ENCODE measurements at places on chromosomes 11 and 22.

- DNase-seq, result no peak
Measured at GRCh38 chr11:26244207-26244606, 87.7 kb upstream of the ANO3 start.

DNA sequence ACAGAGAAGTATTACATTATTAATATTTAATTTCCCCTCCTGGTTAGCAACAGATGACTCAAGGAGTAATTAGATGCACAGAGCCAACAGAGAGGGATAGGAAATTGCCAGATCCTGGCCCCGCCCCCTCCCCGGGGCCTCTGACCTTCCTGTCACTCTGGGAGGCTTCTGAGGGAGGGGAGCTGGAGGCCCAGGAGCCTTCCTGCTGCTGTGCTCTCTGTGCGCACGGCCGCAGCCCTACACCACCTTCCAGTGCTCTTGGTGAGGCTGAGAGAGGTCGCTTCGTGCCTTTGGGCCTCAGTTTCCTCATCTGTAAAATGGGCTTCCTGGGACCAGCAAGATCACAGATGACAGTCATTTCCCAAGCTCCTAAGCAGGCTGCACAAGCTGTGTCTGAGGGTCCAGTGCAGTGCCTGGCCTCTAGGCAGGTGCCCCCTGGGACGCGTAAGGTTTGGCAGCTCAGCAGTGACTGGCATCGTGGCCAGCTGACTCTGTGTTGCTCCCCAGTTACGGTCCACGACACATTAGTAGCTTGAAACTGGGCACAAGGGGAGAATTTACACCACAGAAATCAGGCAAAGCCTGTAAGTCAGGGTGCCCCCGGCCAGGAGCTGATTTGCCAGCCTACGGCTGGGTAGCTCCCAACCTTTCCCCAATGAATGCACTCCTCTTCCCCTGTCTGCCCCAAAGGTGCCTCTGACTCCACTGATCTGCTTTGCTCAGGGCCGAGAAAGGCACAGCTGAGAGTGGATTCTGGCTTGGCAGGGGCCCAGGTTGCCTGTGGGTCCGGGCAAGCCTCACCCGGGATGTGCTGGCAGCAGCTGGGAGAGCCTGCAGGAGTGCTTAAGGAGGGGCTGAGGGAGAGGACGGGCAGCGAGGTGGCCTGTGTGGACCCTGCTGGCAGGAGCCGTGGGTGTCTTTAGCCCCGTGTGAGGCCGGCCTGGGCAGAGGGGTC is 2.3 kb downstream of the ADORA2A start:
- peak; percentile 59 for DNase-seq

DNA sequence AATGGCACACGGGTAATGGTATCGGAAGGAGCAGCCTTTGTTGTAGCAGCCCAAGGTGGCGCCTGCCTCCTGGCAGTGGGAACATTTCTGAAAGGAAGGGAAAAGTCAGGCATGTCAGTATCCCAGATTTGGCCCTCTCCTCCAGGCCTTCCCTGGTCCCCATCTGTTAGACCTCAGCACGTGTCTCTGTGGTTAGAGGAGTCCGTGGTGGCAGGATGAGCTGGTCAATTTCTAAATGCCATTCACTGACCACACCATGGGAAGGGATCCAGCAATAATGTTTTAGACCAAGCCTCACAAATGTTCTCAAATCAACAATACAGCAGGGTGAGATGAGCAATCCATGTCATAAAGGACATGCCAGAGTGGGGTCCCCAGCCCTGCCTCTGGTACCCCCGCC is 49.0 kb upstream of the CYP2D6 start:
- DNase-seq, result no peak

DNA sequence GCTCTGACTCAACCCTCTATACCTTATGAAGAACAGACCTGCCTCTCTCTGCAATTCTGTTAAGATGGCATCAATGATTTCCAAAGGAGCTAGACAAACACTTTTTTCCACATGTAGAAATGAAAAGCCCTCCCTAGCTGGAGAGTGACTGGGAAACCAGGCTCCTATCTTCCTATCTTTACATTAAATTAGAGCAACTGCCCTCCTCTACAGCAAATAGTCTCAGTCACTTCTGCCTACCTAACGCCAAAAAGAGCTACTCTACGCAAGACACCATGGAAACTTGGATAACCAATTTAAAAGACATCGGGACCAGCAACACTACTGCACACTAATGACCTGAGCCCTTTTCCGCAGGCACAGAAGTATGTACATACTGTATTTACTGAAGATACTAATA is 84.8 kb downstream of the MICAL3 start:
- no peak for DNase-seq

DNA sequence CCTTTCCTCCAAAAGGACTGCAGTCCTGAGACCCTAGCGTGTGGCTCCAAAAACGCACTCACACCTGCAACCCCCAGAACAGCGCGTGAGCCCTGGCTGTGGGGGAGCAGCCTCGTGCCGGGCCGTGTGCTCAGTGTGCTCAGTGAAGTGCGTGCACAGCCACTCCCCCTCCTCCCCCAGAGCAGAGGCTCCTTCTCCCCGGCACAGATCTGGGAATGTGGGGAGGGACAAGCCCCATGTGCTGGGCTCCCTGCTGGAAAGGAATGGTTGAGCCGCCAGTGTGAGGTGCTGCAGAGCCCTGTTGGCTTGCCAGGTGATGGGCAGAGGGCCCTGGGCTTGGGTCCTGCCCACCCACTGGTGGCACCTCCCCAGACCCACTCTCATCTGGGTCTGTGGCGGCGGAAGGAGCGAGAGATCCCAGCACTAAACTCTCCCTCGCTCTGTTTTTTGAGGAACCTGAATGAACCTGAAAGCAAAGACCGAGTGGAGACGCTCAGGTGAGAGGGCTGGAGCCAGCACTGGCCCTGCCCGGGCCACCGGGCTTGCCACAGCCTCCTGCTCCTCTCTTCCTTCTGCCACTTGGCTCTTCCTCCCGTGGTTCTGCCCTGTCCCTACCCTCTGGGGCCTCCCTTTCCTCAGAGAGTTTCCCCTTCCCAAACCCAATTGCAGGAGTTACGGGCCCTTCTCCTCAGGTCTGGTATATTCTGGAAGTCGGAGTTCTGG is 9.0 kb downstream of the RCOR2 start:
- DNase-seq, result peak; percentile 58

DNA sequence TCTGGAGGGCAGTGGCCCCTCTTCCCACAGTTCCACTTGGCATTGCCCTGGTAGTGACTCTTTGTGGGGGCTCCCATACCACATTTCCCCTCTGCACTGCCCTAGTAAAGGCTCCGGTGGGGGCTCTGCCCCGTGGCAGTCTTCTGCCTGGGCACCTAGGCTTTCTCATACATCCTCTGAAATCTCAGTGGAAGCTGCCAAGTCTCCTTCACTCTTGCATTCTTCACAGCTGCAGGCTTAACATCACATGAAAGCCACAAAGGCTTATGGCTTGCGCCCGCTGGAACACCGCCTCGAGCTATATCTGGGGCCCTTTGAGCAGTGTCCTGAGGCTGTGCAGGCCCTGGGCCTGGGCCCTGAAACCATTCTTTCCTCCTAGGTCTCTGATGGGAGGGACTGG is 25.3 kb downstream of the PLEKHB1 start:
- DNase-seq, result no peak

DNA sequence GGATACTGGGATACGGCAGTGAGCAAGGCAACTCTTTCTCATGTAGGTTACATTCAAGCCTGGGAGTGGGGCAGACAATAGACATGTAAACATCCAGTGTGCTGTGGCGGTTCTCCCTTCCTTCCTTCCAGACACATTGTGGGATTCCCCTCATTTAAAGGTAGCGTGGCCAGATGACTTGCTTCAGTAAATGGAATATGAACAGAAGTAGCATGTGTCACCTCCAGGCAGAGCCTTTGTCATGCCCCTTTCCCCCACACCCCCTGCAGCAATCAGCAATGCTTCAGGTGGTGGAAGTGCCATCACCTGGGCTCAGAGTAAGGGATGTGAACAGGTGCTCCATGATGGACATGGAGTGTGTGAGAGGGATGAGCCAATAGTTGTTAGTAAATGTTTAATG is 34.8 kb upstream of the TTC12 start:
- no peak for DNase-seq

DNA sequence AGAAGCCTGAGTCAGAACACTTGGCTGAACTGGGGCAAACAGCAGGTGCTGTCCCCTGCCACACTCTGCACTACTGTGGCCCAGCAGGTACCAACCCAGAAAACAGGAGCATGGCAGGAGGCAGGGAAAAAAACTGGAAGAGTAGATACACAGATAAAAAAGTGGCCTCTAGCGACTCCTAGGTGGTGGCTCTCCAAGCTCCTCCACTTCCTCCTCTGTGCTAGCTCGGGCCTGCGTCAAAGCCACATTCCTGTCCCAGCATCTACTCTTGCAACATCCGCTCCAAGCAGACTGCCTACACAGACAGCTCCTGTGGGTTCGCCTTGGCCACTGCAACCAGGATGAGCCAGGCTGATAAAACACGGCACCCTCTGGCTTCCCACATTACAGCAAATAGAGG is 6.9 kb downstream of the OR8B12 start:
- no peak for DNase-seq

DNA sequence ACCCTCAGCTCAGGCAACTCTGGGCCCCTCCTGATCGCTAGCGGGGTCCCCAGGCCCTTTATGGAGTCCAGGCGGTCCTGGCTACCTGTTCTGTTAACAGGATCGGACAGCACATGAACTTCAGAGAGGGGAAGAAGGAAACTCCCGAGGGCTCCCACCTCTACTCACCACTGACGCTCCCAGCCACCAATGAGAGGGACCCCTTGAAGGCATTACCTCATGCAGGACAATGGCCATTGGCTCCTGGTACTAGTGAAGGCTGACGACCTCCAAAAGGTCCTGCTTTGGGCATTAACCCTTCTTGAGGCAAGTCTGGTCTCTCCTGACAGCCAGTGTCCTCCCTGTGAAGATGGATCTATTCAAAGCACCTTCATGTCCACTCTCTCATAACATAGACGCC is 71.5 kb upstream of the LMO1 start:
- no peak for DNase-seq

DNA sequence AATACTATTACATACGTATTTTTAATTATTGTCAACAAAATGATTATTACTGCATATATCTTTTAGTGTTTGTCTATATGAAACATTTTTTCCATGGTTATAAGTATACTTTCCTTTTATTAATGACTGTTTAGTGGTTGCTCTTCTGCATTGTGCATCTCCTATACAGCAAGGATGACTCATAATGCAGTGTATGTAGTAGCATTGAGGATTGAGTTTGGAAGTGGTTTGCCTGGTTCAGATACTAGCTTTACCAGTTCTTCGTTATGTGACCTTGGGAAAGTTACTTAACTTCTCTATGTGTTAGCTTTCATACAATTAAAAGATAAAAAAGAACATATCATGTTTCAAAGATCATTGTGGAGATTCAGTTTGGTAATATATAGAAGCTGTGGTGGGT is 44.1 kb downstream of the CHORDC1 start:
- DNase-seq, result no peak

GRCh38 chr11:103441021-103441420 is 331.8 kb downstream of the DYNC2H1 start:
- DNase-seq, result no peak

GRCh38 chr22:21643533-21644357 is 1.6 kb downstream of the SDF2L1 start:
- DNase-seq, result no peak

All from NCI-H2171 treated with DMSO at 0.1 percent for 48 hours (cell line).